ENCODE measurements at places on chromosomes 5 and 9.

- no peak for DNase-seq
Measured at GRCh38 chr9:4886698-4887097, 94.0 kb downstream of the RCL1 start.

DNA sequence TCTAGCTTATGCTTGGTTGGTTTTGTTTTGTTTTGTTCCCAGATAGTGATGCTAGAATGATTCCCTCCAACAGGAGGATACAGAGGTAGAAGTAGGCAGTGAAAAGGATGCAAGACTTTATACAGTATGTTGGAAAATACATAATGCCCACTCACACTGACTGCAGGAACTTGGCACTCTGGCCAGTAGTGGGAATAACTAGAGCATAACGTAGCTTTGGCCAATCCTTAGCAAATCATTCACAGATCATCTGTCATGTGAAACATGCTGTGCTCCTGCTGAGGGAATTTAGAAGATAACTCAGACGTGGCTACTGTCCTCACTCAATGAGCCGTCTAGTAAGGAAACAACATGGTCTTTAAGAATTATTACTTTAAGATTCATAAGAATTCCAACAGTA, 13.5 kb downstream of the CFAP90 start:
- DNase-seq: no peak

- no peak for DNase-seq
Measured at GRCh38 chr9:3246241-3246640, 279.6 kb downstream of the RFX3 start.

DNA sequence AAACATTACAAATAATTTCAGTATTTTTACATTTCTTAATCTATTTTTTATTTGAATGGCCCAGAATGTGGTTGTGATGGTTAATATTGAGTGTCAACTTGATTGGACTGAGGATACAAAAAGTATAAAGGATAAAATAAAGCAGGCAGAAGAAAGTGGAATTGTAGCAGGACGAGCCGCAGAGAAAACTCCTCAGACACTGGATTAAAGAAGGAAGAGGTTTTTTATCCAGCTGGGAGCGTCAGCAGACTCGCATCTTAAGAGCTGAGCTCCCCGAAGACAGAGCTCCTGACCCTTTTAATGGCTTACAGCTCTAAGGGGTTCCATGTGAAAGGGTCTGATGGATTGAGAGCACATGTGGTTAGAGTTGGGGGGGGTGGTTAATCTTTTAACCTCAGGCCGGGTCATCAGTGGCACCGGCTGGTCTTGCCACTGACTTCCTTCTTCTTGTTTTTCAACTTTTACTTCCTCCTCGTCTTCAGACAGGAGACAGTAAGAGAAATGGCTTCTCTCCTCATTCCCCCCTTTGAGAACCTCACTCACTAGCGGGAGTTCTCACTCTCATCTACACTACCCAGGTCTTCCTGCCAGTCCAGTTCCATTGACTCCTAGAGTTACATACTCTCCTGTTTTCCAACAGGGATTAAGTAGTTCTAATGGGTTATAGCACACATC, 80.0 kb downstream of the TMEM161B start:
- DNase-seq: no peak

DNA sequence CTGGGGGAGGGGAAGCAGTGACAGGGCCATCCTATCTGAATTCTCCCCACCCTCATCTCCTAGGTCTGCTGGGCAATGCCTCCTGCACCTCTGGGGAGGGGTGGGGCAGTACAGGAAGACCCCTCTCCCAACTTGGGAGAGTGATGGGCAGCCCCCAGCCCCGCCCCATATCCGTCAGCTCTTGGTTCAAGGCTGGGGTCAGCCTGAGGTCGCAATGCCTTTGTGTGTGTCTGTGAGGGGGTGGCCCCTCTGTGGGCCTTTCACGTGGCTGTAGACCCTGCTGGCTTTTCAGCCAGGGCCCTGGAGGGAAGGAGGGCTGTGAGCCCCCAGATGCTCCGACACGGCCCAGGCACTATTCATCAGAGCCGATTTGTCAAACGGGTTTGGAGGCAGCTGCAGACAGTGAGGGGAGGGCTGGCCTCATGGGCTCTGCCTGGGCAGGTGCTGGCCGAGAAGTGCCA, 49.5 kb upstream of the RNU6ATAC start:
- DNase-seq: no peak

GRCh38 chr5:1137567-1138444, 25.9 kb upstream of the SLC12A7 start:
- DNase-seq: no peak

GRCh38 chr9:37144762-37145161, 24.4 kb downstream of the ZCCHC7 start:
- DNase-seq: no peak

DNA sequence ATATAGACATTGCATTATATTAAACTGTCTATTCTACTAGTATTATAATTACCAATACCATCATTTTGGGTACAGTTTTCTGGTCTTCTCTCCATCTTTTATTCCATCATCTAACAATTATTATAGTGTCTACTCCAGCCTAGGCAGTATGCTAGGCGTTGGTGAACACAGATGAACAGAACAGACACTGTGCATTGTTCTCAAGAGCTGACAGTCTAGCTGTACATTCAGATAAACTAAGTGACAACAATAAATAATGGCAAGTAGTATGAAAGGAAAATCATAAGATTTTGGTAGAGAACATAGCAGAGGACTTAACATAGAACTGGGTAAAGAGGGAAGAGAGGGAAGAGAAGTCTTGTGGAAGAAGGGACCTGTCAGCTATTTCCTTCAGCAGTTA, 12.5 kb upstream of the SGCD start:
- DNase-seq: no peak

GRCh38 chr5:111635916-111636570, 121.0 kb downstream of the NREP start:
- no peak for DNase-seq

- no peak for DNase-seq
Measured at GRCh38 chr9:112326194-112326593, 7.2 kb downstream of the PTBP3 start.

- DNase-seq: no peak
Measured at GRCh38 chr5:50744776-50745175, 78.3 kb downstream of the PARP8 start.

GRCh38 chr5:15012061-15012460, 140.5 kb upstream of the ANKH start:
- DNase-seq: no peak
